Cerebellar nuclear complex (tissue), 1 donor: ENCODE measurements at places on chromosomes 2 and 18.

DNA sequence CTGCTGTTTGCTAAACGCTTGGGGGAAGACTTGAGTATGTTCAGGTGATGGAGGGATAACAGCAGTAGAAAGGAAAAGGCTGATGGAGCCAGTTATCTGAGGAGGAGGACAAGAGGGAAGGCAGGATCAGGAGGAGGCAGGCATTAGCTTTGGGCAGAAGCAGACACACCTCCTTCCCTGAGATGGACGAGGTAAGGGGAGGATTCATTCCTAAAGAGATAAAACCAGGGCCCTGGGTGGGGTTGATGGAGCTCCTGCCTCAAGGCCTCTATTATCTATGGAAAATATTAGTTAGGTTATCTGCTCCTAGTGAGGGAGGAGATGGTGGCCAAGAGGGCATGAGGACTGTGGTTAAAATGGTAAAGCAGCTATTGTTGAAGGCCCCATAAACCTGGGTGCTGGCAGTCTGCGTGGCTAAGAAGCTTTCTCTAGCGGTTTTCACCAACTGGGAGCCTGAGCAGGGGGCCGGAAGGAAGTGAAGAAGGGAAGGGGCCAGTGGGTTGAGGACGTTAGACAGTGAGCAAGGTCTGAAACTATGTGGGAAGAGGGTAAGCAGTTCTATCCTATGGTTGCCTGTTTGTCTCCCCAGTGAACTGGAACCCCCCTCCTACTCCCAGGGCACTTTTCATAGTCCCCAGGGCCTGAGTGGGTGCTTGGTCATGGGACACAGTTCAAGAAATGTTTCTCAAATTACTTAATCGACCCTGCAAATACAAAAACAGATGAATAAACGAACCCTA, 56.6 kb upstream of the HK2 start:
- DNase-seq = no peak

DNA sequence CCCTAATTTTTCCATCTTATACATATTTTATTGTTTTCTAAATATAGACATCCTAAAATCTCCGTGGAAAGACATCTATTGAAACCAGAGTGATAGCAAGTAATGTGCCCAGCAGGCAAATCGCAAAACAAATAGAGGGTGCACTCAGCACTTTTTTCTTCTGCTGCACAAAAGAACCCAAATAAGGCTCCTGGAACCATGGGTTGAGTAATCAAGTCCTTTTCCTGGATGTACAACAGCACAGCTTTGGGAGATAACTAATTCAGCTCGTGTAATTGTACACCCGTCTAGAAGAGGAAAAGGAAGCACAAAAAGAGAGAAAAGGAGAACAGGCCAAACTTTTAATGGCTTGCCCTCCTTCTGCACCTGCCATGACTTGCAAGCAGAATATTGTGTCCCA, 126.9 kb upstream of the TLK1 start:
- no peak for DNase-seq

- DNase-seq = no peak
These were observed 100.9 kb upstream of the SETBP1 start for GRCh38 chr18:44579745-44580144.

- no peak for DNase-seq
These were observed 11.6 kb downstream of the KANSL3 start for GRCh38 chr2:96626553-96626942.

DNA sequence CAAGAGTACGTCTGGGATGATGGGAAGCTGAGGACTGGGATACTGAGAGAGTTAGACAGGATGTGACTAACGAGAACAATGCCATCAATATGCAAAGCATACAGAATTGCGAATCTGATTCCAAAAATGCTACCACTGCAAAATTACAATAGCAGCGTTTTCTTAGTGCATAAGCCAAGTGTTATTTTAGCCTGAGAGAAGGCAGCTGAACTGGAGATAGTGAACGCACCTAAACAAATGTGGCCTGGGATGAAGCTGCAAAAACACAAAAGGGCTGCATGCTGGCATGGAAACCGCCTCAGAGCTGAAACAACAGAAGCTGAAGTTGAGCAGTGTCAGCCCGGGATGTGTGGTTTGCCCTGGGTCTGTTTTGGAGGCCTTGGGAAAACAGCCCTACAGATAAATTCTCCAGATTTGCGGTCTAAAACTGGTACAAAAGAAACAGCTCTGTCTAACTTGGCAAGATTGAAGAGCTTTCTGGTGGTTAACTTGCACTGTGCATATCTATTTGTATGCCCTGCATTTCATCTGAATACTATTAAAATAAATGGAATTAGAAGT, 45.5 kb downstream of the LYPD6 start:
- DNase-seq = no peak

GRCh38 chr2:160429248-160430000, 64.2 kb downstream of the RBMS1 start:
- DNase-seq = no peak

DNA sequence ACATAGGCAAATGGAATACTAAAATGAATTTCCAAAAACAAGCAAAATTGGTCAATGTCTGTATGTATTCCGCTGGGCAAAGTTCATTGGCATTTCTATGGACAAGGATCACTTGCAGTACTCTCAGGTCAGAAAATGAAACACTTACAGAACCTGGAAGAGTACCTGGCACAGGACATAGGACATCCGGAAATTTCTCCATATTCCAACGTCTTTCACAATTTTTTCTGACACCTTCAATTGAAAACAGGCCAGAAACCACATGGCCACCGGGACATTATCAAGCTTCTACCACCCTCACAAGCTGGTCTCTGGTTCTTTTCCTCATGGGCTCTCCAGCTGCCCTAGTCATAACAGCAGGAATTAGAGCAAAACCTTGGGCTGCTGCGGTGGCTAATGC, 96.9 kb upstream of the MSH6 start:
- DNase-seq = no peak

GRCh38 chr2:43985359-43985758, 10.4 kb downstream of the LRPPRC start:
- DNase-seq = no peak

- no peak for DNase-seq
These were observed 1105.2 kb upstream of the ZEB2 start for GRCh38 chr2:145625111-145625510.

DNA sequence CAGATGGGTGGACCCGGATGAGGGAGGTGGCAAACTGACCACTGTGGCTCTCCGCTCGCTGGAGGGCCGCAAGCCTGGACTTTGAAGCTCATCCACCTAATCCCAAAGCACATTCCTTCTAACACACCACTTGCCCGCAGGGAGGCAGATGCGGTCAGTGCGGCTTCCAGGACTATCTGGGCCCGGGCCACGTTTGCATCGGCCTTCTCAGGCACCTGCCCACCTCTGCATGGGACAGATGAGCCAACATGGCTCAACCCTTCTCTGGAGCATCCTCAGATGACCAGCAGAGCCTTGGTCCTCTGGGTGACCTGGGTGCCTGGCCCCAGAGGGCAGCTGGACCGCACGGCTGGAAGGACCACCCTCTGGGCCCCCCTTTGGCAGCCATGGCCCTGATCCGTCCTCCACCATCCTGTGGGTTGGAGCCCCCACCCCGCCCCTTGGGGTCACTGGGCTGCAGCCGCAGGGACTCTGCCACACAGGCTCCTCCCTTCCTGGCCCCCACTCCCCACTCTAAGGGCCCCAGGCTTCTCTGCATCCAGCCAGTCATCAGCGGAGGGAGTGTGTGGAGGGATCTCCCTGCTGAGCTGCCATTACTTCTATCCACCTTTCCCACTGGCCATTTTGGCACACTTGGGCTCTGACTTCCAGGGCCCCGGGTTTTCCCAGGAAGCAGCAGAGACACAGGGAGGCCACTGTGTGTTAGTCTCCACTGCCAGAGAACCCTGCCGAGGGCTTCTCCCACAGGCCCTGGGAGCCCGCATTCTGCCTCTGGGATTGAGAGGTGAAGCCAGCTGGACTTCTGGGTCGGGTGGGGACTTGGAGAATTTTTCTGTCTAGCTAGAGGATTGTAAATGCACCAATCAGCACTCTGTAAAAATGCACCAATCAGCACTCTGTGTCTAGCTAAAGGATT, 12.3 kb downstream of the HDAC4 start:
- no peak for DNase-seq

- peak; percentile 47 for DNase-seq
These were observed 62.9 kb upstream of the CTIF start for GRCh38 chr18:48475635-48476549.

- no peak for DNase-seq
These were observed 12.6 kb downstream of the RTP5 start for GRCh38 chr2:241882091-241882625.

DNA sequence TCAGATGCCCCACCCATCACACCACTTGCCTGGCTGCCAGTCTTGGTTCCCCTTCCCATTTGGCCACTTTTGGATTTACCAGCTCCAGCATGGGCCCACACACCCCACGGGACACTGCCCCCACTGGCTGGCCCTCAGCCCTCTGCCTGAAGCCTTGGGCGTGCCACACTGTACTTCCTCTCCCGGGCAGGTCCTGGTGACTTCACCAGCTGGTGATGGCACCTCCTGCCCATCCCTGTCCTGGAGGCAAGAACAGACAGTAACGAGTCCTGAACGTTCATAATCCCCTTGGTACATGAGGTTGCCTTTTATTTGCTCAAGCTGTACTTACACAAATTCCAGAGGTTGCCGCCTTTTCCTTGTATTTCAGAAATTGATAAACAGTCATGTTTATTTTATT, 81.1 kb downstream of the TMEM17 start:
- no peak for DNase-seq

- DNase-seq = no peak
These were observed 159.4 kb downstream of the RBM43 start for GRCh38 chr2:151102226-151102625.

DNA sequence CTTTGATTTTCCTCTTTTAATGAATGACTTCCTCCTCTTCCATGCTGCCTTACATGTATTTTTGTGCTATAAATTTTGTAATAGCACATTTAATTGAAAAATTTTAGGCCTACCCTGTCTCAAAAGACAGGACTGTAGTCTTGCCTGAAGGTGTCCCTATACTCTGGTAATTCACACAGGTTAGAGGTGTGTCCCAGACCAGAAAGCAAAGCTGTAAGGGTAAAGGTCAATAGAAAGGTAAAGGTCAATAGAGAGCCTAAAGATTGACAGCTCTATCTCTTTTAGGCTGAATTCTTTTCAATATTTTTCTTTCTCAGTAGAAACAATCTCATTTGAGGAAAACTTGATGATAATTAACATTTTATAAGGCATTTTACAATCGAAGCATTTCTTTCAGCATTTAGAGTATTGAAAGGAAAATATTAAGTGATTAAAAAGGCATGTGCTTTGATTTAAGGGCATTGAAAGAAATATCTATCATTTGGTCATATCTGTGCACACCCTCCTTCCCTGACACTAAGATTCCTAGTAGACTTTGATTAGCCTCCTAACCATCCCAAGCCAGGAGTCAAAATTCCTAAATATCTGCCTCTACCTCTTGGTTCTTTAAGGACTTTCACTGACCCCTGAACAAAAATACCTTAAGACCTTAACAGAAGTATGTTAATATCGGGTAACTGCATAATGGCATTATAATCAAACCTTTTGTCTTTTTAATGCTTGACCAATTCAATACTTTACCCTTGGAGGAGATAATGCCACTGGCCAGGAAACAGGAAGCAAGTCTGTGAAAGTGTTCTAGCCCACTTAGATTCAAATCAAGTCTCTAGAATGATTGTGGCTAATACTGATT, 161.8 kb upstream of the DTNA start:
- DNase-seq = no peak

GRCh38 chr2:182448371-182448770, 21.5 kb upstream of the PDE1A start:
- DNase-seq = no peak

DNA sequence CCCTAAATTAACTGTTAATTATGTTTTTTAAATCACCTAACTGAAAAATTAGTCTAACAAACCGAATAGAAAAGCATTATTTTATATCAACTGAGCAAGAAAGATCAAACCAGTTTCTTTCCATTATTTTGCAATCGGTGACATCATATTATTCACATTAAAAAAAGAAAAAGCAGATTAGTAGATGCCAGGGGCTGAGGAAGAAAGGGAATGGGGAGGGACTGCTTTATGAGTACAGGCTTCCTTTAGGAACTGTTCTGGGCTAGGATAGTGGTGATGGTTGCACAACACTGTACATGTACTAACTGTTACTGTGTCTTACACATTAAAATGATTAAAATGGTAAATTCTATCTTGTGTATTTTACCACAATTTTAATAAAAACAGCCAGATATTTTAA, 59.3 kb downstream of the COBLL1 start:
- DNase-seq = no peak

GRCh38 chr2:172438741-172439508, 11.5 kb downstream of the ITGA6 start:
- DNase-seq = no peak

GRCh38 chr2:10079870-10080535, at the start of gene CYS1:
CYS1 (minus strand) TSS chr2:10080411; CDS start chr2:10080223, 188 bp downstream.
- no peak for DNase-seq

DNA sequence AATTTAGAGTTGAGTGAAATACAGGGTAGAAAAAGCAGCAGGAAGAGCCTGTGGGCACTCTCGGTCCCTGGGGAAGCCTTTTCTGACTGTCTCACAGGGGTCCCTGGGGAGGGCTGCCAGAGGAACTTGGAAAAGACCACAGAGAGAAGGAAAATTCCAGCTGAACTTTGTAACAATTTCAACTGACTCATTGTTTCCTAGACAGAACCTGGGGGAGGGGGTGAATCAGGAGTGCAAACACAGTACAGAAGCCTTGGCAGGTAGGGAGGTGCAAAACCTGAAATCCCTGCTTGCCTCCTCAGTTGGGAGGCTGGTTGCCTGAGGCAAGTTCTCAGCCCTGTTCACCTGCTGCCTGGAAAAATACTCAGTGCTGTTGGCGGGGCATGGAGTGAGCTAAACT, 106.8 kb downstream of the GRB14 start:
- DNase-seq = no peak

DNA sequence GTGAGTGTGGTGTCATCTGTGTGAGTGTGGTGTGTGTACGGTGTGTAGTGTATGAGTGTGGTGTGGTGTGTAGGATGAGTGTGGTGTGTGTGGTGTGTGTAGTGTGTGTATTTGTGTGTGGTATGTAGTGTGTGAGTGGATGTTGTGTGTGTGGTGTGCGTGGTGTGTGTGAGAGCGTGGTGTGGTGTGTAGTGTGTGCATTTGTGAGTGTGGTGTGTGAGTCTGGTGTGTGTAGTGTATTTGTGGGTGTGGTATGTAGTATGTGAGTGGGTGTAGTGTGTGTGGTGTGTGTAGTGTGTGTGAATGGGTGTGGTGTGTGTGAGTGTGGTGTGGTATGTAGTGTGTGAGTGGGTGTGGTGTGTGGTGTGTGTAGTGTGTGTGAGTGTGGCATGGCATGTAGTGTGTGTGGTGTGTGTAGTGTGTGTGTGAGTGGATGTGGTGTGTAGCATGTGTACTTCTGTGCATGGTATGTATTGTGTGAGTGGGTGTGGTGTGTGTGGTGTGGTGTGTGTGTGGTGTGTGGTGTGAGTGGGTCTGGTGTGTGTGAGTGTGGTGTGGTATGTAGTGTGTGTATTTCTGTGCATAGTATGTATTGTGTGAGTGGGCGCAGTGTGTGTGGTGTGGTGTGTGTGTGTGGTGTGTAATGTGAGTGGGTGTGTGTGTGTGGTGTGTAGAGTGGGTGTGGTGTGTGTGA, 227.8 kb downstream of the BCL2 start:
- DNase-seq = no peak

DNA sequence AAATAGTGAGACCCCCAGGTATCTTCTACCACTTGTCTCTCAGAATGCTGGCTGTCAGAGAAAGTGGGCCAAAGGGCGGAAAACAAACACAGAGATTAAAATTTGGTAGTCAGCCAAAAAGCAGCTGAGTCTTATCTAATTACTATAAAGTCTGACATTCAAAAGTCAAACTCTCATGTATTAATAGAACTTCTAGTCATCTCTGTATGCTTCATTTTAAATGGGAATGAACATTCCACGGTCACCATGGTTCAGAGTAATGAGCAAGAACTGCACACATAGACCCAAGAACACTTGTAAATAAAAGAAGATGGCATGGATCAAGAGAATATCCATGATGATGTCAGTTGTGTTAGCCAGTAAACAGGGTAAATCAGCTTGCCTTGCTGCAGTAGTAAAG, 1267.0 kb upstream of the CHAC2 start:
- DNase-seq = no peak
